Lower leg skin (tissue), 4 donors: ENCODE measurements at places on chromosomes 7 and 10.

GRCh38 chr10:17599089-17599488 lies 18.1 kb downstream of the HACD1 start:
- no peak for DNase-seq

- DNase-seq: no peak
Measured at GRCh38 chr10:79131836-79132631, 63.3 kb downstream of the ZMIZ1 start.

GRCh38 chr10:121096617-121097431 lies 245.7 kb downstream of the WDR11 start:
- DNase-seq: no peak

DNA sequence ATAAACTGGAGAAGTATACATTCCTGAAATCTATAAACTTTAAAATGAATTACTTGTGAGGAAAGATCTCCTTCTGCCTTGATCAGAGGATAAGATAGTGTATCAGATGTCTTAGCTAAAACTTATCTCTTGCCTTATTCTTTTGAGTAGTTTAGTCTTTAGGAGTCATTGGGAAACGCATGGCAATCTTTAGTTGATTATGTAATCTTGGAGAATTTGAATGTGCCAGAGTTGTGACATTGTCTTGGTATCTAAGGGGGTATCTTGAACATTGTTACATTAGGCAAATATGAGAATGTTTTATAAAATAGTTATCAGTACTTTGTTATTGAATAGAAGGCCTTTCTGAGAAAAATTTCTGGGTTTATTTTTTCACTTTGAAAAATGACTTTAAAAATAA lies 61.6 kb upstream of the ADRA2A start:
- DNase-seq: no peak

DNA sequence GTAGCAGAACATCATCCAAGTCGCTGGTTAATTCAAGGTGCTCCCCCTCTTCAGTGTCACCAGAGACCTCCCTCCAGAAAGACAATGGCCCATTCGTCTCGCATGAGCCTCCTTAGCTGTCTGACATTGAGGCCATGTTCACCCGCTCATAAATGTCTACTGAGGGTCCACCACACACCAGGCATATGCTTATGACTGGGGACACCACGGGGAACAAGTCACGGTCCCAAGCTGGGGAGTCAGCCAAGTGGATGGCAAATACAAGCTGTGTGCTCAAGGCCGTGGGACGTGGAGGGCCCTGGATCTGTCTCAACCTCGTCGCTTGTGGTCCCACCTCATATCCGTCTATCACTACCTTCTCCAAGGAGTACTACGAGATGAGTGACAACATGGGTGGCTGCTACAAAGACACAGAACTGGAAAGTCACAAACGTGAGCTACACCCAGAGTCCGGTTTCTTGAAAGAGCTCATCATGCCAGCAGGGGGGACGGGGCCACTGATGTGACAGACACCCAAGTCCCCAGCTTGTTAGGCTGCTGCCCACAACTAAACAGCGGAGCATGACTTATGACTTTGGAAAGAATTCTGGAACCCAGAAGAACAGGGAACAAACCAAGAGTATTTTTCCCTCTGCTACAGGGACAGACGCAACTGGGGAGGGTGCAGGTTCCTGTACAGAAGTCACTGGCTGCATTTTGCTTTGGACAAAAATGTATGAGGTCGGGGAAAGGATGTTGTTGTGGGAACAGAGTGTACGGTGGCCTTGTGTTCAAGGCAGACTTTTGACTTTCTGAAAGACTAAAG lies 189.6 kb downstream of the COBL start:
- DNase-seq: no peak

DNA sequence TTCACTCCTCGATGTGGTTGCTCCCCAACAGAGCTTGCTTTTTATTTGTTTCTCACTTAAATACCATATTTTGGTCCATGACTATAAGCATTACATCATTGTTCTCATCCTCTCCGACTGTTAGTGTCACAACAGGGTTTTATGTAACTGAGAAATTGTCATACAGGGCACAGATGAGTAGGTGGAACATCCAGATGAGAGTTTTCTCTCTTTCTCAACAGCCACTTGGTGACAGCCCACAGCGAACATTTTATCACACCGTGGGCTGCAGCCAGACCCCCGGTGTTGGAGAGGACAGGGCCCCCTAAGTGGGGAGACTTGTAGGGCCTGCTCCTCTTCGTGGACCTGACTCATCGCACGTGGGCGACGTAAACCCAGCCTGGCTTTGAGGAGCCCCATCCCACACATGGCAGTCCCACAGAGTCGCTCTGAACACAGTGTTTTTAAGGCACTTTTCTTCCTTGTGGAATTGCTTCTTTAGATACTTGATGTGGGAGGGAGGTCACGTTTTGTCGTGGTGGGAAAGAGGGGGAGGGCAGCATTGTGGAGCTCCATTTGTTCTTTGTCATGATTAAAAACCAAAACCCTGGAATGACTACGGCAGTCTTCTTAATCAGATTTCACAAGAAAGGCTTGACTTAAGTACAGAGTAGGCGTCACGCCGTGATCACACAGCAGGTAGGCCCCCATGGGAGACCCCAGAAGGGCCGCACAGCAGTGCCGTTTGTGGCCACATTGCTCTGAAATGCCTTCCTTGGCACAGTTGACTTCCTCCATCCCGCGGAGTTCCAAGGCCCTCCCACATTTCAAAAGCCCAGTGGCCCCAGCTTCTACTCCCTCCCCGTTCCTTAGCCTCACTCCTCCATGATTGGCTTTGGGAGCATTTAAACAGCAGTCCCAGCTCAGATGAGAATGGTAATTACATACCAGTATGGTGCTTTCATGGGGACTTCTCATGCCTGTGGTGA lies 220.6 kb downstream of the CCDC3 start:
- no peak for DNase-seq

GRCh38 chr10:81548160-81548559 lies 326.8 kb upstream of the NRG3 start:
- DNase-seq: no peak

- DNase-seq: no peak
Measured at GRCh38 chr7:79084423-79084822, 369.0 kb downstream of the MAGI2 start.

DNA sequence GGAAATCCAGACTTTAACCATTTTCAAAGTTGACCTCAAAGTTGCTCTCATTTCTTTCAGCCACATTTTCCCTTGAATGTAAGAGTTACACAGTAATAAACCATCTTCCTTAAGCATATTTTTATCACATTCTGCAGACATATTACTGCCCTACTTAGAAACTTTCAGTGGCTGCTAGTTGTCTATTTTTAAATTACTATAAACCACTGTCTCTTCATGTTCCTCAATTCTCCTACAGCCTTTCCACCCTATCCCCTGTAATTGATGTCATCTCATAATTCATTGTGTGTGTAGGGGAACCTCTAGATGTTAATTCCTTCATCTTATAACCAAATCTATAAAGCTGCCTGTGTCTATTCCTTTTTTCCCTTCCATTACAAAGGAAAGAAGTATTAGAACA lies 78.1 kb upstream of the STRIP2 start:
- DNase-seq: no peak

DNA sequence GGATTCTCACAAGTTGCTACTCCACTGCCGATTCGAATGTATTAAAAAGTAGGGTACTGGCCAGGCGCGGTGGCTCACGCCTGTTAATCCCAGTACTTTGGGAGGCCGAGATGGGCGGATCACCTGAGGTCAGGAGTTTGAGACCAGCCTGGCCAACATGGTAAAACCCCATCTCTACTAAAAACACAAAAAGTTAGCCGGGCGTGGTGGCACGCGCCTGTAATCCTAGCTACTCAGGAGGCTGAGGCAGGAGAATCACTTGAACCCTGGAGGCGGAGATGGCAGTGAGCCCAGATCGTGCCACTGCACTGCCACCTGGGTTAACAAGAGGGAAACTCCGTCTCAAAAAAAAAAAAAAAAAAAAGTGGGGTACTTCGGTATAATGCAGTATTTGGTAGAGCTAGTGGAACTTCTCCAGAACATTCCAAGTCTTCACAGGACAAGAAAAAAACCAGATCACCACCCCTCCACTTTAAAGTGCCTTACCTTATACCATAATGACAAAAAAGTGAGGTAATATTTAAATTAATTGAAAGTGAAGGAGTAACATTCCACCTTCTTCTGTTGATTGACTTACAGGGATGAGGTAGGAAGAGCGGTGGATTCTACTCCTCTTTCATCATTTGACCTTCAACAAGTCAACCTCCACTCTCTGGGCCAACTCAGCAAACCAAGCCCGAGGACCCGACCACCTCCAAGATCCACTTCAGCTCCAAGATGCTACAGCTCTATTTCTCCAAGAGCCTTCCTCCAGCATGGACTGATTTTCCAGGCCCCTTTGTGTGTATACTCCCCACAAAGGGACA lies 2.0 kb downstream of the BAZ1B start:
- no peak for DNase-seq

- DNase-seq: peak; percentile 63
Measured at GRCh38 chr10:128868481-128868880, 598.6 kb upstream of the MGMT start.

- no peak for DNase-seq
Measured at GRCh38 chr7:16543456-16543855, 16.8 kb downstream of the LRRC72 start.

DNA sequence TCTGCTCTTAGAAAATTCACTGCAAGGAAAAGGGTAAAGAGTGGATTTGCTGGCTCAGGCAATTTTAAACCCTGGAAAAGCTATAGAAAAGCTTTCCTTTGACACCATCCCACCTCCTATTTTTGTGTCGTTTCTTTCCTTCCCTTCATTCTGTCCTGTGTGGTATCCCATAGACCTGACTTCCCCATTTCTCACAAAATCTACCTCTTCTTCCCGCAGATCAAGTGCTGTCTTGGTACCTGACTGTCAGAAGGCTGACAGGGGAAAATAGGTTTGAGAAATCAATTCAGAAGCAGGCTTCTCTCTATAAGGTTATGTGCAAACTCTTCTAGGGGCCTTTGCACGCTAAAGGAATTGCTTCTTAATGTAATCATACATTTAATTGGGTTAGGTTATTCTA lies 98.9 kb downstream of the MTPN start:
- no peak for DNase-seq

DNA sequence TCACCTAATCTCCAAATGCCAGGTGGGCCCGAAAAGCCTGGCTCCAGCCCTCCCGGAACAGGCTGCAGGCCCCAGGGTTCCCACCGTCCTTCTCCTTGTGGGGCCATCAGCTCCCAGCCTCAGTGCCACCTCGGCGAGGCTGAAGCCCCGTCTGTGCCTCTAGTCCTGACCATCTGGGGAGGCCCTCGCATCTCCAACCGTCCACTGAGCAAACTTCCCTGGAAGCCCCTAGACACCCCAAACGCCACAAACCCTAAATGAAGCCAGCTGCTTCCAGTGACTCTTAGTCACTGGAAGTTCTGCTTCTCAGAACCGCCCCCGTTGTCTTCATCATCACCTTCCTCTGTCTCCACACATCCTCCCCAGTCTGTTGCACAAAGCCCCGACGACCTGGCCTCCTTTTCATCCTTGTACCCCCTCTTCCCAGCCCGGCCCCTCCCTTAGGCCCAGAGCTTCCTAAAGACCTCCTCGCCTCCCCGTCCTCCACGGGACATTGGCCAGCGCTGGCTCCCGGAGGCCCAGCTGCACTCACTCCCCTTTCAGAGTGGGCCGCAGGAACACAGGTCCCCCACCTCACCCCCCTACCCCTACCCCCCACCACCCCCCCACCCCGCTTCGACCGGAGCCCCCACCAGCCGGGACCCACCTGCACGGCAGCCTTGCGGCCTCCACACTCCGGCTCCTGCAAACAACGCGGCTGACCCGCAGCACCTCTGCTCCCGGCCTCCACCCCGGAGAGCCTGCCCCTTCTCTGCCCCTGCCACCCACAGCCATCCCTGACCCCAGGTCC lies 1.1 kb upstream of the DIP2C start:
- no peak for DNase-seq

DNA sequence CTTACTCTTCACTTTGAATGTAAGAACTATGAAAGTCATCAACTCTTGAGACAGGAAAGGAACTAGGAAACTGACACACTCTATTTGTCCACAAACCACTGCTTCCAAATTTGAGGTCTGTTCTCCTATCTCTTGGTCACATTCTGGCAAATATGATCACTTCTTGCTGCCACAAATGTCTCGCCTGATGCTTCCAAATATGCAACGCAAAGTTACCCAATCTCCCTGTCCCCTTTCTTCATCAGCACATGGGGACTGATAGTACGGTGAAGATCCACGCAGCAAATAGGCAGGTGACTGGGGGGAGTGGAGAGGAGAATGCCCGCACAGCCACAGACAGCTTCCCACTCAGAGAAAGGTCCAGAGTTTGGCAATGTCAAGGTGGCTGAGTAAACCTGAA lies 92.6 kb upstream of the TCF7L2 start:
- DNase-seq: no peak

- DNase-seq: no peak
Measured at GRCh38 chr7:72140566-72140965, 271.6 kb downstream of the CALN1 start.

- DNase-seq: no peak
Measured at GRCh38 chr7:1559626-1560590, 3.9 kb upstream of the TMEM184A start.

DNA sequence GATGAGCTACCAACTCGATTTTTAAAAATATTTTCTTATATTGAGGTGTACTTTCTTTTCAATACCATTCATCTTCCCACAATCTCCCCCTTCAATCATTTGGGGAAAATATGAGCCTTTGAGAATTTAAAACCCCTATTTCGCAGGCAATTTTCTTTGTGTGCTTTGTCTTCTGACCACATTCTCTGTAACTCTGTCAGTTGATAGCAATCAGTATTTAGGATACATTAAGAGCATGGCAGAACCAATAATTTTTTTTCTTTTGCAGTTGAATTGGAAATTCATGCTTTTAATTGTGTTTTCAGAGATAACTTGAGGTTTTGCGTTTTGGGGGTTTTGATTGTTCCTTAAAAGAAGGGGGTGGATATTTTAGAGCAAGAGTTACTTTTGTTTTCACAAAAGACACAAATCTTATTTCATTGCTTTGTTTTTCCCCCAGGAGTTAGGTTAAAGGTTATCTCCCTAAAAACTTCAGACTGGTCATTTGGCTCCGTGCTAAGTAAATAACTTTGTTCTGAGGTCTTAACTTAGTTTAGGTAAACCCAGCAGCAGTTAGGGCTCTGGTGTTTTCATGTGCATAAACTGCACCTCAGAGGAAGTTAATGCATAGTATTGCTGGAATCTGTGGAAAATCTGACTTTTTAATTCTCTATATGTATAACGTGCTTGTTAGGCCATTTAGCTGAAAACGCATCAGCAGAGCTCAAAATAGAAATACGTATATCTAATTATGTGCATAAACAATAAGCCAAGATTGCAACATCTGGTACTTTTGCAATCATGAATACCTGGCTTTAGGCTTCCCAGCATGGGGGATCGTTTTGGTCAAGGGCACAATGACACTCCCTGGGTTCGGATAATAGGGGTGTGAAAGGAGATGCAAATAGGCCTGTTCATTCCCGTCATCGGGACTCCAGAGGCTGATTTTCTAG lies 676.4 kb upstream of the ANKRD30A start:
- DNase-seq: no peak

DNA sequence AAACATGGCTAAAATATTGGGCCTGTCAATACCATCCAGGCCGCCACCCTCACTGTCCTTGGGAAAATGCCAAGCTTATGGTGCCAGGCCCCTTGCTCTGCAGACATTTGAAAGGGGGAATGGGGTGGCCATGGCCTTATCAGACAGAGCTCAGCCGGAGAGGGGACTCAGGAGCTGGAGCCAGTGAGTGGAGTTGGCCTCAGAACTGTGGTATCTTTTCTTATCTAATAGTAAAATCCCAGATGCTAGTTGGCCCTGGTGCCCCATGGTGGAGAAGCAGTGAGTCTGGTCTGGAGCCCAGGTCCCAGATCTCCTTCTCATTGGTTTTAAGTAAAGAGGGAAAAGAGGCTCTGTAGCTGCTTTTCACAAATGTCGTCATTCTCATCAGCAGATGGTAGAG lies 49.6 kb upstream of the SORCS3 start:
- DNase-seq: no peak
